RWPE2 (cell line): ENCODE measurements at places on chromosomes 7 and 10.

- no peak overlapping the region for H3K4me3 ChIP-seq
- H3K4me1 ChIP-seq: no peaks in the 10 kb centered on the region
- DNase-seq: no peak
These were observed 31.5 kb upstream of the BTRC start for GRCh38 chr10:101322266-101323108.

DNA sequence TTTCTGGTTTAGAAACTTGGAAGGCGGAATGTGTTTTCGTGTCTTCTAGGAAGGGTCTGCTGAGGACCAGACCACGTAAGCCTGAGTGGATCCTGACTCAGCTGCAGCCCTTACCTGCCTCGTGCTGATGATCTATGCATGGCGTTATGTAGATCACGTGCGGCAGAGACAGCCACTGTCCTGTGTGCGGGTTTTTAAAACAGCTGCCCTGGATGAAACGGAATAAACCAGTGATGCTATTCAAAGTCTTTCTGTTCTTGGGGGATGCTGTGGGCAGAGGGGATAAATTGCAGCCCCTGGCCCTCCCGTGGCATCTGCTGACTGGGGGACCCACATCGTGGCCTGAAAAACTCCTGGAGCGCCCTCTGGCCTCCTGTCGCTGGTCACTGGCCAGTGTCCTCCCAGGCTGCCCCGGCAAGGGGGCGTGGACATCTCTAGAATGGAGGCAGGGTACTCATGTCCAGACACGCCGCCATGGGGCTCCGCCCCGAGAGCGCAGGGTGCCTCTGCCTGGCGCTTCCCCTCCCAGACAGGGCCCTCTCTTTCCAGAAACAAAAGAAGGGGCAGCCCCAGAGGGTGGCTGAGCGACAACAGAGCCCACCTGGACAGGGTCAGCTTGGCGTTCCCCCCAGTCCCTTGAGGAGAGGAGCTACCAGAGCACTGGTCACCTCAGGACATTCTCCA is 13.2 kb downstream of the ALKBH4 start:
- H3K4me3 ChIP-seq: no peak overlapping the region
- no peak for DNase-seq
- no peaks in the 10 kb centered on the region for H3K4me1 ChIP-seq
- H3K27me3 ChIP-seq: no peaks in the 10 kb centered on the region
- no peaks in the 10 kb centered on the region; the same call in 1 of the 2 replicates for H3K36me3 ChIP-seq

GRCh38 chr10:63605197-63605967 is 84.2 kb downstream of the REEP3 start:
- no peaks in the 10 kb centered on the region for H3K4me1 ChIP-seq
- no peak overlapping the region for H3K4me3 ChIP-seq
- H3K27me3 ChIP-seq: no peaks in the 10 kb centered on the region
- no peak overlapping the region for H3K27ac ChIP-seq
- peaks cover 16% of the 10 kb centered on the region for H3K36me3 ChIP-seq
- DNase-seq: no peak

GRCh38 chr10:71921324-71922027 is 42.7 kb upstream of the CHST3 start:
- DNase-seq: no peak
- H3K27me3 ChIP-seq: no peaks in the 10 kb centered on the region
- peaks cover 21% of the 10 kb centered on the region for H3K4me1 ChIP-seq
- no peak overlapping the region for H3K4me3 ChIP-seq
- no peaks in the 10 kb centered on the region for H3K36me3 ChIP-seq

DNA sequence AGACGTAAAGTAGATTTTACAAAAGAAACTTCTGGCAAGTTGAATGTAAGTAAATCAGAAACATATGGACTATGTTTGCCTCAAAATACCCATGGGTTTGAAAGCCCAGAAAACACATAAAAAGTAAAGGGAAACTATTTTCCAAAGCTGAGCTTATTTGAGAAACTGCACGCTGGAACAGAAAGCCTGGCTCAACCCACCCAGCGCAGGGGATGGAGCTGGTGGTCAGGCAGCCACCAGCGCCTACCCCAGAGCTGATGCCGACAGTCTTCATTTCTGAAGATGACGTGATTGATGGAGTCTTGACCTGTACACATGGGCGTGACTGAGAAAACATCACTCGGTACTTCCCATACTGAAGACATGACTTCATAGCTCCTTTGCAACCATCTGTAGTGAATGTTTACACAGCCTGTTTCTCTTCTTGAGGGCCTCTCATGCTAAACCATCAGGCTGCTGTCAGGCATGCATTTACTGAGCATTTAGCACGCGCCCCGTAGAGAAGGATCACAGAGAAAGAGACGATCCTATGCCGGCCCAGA is 232.6 kb upstream of the AUTS2 start:
- no peaks in the 10 kb centered on the region for H3K36me3 ChIP-seq
- no peak overlapping the region for H3K27ac ChIP-seq
- H3K27me3 ChIP-seq: no peaks in the 10 kb centered on the region

DNA sequence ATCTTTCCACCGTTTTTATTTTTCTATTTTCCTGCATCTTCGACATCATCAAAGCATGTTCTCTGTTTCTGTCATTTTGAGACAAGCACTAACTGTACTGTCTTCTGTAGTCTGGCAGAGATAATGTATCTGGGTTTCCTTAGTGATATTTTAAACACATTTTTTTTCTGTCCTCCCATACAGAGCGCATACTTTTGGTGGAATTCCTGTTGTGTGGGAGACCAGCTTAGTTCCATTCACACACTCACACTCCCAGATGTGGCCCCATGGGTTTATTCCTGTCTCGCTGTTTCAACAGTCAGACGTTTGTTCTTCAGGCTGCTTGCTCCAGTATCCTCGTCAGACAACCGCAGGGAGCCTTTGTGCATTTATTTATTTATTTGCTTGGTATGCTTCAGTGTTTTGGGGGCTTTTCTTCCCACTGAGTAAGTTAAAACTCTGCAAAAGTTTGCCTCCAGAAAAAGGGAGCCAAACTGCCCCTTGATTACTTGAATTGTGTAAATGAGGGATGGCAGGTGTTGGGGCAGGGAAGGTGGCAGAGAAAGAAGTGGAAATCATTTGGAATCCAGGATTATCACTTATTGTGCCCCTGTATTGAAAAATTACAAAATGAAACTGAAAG is 456.8 kb upstream of the KLF6 start:
- H3K27ac ChIP-seq: peak overlapping the region; percentile 94
- H3K4me1 ChIP-seq: peaks cover 39% of the 10 kb centered on the region

DNA sequence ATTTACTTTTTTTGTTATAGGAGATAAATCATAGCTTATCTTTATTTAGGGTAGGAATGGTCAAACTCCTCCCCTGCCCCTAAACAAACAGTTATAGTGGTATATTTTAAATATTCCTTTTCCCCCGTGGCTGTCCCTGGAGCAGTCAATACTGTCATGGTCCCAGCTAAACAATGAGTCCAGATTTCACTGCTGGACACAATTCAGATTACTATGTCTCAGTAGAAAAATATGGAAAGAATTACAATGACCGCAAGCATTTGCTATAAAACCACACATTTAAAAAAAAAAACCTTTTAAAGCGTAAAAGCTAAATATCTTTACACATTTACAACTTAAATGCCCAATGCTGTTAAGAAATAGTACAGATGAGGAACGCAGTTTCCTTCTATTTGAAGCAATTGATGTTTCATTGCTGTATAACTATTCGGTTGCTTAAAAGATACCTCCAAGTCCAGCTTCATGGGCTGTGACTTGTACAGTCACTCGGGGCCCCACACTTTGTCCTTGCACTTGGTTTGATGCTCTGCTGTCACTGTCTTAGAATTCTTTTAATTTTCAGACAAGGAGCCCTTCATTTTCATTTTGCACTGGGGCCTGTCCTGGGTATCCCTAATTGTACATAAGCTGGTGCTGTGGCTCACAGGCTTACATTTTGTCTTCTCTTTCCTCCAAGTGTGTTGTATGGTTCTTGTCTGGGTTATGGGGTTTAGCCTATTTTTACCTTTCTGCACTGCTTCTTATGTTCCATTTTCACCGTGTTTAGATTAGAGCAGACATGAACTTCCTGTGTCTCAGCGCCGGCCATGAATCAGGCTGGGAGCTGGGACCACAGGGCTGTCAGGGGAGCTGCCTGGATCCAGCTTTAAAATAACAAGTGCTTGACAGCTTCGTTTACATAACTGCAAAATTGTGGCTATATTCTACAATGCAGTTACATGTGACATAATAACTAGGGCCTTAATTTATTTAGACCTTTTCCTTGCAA is 530.2 kb upstream of the FZD8 start:
- H3K36me3 ChIP-seq: no peaks in the 10 kb centered on the region
- H3K27ac ChIP-seq: no peak overlapping the region
- no peak overlapping the region for H3K4me3 ChIP-seq
- no peaks in the 10 kb centered on the region for H3K27me3 ChIP-seq

- H3K27ac ChIP-seq: no peak overlapping the region
- H3K36me3 ChIP-seq: no peaks in the 10 kb centered on the region
- no peaks in the 10 kb centered on the region for H3K27me3 ChIP-seq
- no peaks in the 10 kb centered on the region for H3K4me1 ChIP-seq
- no peak for DNase-seq
These were observed 297.5 kb downstream of the HDAC9 start for GRCh38 chr7:18792871-18793595.

- H3K27me3 ChIP-seq: no peaks in the 10 kb centered on the region
- H3K36me3 ChIP-seq: no peaks in the 10 kb centered on the region
- no peak overlapping the region for H3K4me3 ChIP-seq
- no peak overlapping the region for H3K27ac ChIP-seq
- DNase-seq: no peak
These were observed 96.3 kb downstream of the ALOX5 start for GRCh38 chr10:45470098-45471012.

DNA sequence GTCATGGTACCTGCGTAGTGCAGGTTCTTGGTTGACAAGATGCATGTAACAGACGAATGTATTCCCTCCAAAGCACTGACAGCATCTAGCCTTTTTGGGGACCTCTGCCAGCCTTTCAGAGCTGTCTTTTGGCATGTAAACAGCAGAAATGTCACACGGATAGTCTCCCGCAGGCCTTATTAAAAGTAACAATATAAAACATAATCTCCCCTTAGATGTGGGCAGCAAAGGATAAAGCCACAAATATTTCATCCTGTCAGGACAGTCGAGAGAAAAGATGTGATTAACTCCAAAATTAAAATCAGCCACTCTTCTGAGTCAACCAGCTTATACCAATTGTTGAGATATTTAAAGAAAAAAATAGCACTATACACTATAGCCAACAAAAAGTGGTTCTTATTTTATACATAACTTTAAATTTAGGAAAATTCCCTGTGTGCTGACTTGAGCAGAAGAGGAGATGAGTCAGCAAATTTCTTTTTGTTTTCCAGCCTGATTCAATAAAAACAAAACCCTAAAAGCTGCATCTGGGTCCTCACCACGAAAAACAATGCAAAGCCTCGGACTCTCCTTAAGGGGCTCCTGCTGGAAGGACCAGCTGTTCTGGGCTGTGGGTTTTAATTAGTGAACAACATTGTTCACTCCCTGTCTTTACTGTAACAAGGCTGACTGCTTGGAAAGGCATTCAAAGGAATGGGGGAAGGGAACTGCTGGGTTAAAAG is 240.2 kb downstream of the ADAM12 start:
- DNase-seq: no peak
- no peaks in the 10 kb centered on the region for H3K4me1 ChIP-seq
- no peak overlapping the region for H3K27ac ChIP-seq
- H3K36me3 ChIP-seq: no peaks in the 10 kb centered on the region
- no peak overlapping the region for H3K4me3 ChIP-seq

- H3K4me3 ChIP-seq: no peak overlapping the region
- peaks cover 6% of the 10 kb centered on the region for H3K4me1 ChIP-seq
- H3K27ac ChIP-seq: no peak overlapping the region
- DNase-seq: no peak
These were observed 231.1 kb downstream of the ARHGAP12 start for GRCh38 chr10:31697271-31698180.

DNA sequence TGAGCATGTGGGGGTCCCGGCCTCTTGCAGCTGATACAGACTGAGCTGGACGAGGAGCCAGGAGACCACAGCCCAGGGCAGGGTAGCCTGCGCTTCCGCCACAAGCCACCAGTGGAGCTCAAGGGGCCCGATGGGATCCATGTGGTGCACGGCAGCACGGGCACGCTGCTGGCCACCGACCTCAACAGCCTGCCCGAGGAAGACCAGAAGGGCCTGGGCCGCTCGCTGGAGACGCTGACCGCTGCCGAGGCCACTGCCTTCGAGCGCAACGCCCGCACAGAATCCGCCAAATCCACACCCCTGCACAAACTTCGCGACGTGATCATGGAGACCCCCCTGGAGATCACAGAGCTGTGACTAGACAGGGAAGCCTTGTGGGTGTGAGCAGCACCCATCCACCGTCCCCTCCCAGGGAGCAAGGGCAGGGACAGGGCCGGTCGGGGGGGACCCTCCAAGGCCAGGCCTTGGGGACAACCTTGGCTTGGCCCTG is 36.1 kb downstream of the PSAP start:
- no peak for DNase-seq
- H3K4me3 ChIP-seq: no peak overlapping the region
- H3K36me3 ChIP-seq: peaks cover 44% of the 10 kb centered on the region
- no peaks in the 10 kb centered on the region for H3K27me3 ChIP-seq

- H3K27ac ChIP-seq: no peak overlapping the region
- no peaks in the 10 kb centered on the region for H3K4me1 ChIP-seq
- no peak for DNase-seq
- H3K36me3 ChIP-seq: peaks cover 75% of the 10 kb centered on the region
These were observed 10.2 kb upstream of the MRPS24 start for GRCh38 chr7:43879477-43879876.

DNA sequence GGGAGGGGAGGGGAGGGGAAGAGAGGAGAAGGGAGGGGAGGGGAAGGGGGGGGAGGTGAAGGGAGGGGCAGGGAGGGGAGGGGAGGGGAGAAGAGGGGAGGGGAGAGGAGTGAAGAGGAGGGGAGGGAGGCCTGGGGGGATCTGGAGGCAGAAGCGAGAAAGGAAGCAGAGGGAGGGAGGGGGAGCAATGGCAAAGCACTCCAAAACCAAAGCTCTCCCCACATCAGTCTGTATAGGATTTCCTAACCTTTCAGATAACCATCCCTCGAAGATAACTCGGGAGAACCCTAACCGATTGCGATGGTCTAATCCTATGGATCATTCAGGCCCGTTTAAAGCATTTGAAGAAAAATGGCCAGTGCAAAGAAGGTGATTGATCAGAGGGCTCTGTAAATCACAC is 19.0 kb downstream of the EBF3 start:
- no peaks in the 10 kb centered on the region for H3K27me3 ChIP-seq
- no peak for DNase-seq
- no peaks in the 10 kb centered on the region for H3K4me1 ChIP-seq
- H3K36me3 ChIP-seq: no peaks in the 10 kb centered on the region

- no peak overlapping the region for H3K27ac ChIP-seq
- no peaks in the 10 kb centered on the region for H3K36me3 ChIP-seq
- no peaks in the 10 kb centered on the region for H3K27me3 ChIP-seq
- H3K4me3 ChIP-seq: no peak overlapping the region
- no peak for DNase-seq
- no peaks in the 10 kb centered on the region for H3K4me1 ChIP-seq
These were observed 97.7 kb downstream of the CACNA2D1 start for GRCh38 chr7:82345886-82346285.

DNA sequence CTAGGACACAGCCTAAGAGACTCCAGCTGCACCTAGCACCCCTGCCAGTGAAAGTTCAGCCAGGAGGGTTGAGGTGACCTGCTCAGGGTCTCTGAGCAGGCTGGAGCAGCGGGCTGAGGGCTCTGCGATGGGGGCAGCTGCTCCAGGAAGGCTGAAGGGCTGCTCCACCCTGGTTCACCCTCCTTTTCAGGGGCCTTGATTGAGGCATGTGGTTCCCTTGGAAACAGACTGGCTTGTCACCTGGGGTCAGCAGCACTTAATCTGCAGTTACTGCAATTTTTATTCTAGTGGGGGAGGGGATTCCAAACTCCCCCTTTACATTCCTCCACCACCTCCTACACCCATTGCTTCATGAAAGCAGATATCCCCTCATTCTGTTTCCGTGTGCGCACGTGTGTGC is 85.3 kb upstream of the UNC5B start:
- no peak overlapping the region for H3K4me3 ChIP-seq
- H3K36me3 ChIP-seq: no peaks in the 10 kb centered on the region
- no peaks in the 10 kb centered on the region for H3K4me1 ChIP-seq
- no peak for DNase-seq
- H3K27ac ChIP-seq: no peak overlapping the region
- H3K27me3 ChIP-seq: peaks cover 14% of the 10 kb centered on the region
